ENCODE measurements at places on chromosomes 2 and 18.
A peak's percentile ranks its signal among the peaks of the same experiment; 100 is the strongest.

DNA sequence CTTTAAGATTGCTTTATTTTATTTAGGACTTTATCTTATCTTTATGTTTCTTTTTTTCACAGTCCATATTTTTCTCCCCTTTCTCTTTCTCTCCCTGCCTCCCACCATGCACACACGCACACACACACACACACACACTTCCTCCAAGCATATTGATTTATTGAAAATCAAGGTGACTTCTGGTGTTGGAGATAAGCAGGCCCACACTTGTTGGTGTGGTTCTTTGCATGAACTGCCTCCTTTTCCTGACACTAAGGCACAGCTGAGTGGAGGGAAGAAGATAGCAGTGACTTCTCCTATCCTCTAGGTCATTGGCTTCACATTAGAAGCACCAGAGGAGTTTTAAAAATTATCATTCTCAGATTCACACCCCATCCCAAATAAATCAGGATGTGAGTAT is 18.0 kb downstream of the TBR1 start:
- DNase-seq: no peak

DNA sequence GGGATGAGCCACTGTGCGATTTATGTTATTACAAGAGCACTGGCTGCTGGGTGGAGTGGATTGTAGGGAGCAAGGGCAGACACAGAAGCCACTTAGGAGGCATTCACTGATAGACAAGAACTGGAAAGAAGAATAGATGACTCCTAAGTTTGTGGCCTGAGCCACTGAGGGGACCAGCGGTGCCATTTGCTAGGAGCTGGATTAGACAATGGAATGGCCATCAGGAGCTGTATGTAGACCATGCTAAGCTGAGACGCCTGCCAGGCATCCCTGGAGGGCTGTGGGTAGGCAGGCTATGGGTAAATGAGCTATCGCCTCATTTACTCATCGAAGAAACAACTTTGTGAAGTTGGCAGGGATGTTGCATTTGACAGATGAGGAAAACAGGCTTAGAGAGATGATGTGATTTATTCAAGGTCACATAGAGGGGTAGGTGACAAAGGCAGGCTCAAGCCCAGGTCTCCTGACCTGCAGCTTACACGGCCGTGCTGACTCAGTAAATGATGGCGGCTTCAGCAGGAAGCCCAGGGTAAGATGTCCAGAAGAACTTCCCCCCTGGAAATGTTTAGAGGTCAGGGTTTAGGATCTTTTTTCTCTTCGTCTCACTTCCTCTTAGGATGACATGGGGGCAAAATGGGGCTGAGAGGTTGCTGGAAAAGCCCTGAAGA is 2.8 kb downstream of the MFSD2B start:
- DNase-seq: no peak

GRCh38 chr2:110897966-110898365 is 165.6 kb downstream of the ACOXL start:
- DNase-seq: no peak

- no peak for DNase-seq
These were observed 42.5 kb upstream of the YPEL5 start for GRCh38 chr2:30104307-30104706.

DNA sequence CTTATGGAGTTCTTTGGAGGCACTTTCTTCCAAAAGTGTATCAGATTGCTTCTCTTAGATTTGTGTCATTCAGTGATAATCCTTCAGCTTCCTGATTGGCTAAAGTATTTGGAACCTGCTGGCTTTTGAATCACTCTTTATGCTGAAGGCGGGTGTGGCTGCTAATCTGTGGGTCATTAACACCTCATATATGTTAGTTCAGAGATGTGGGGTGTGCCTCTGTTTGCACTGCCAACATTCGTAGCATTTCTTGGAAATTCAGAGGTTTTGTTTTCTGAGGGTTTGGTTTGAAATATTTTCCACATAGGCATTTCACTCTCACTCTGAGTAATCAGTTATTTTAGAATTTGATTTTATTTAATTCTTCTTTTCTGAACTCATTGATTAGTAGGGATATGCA is 1604.4 kb upstream of the ACVR2A start:
- DNase-seq: no peak

GRCh38 chr18:24989760-24990593 is 362.0 kb downstream of the ZNF521 start:
- no peak for DNase-seq

GRCh38 chr2:160358046-160358445 is 135.6 kb downstream of the RBMS1 start:
- DNase-seq: no peak

- no peak for DNase-seq
These were observed 178.8 kb upstream of the ST6GAL2 start for GRCh38 chr2:107064750-107065149.

GRCh38 chr2:178880257-178880656 is 73.0 kb upstream of the TTN start:
- no peak for DNase-seq

GRCh38 chr2:151995161-151995557 is 103.7 kb downstream of the CACNB4 start:
- DNase-seq: no peak

DNA sequence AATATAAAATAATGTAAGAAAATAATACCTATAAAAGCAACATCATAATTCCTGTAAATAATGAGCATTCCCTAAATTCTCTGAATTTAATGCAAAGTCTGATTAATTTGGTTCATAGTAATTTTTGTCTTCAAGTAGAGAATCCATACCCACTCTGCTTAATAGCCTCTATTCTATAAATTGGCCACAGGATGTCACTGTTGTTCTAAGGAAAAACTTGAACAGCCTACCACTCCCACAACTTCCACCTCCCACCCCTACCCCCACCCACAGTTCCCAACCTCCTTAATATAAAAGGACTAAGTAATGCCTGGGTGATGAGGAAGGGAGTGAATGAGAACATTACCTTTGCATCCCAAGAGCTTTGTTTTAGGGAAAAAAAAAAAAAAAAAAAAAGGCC is 27.2 kb upstream of the BBS5 start:
- DNase-seq: peak; percentile 8

DNA sequence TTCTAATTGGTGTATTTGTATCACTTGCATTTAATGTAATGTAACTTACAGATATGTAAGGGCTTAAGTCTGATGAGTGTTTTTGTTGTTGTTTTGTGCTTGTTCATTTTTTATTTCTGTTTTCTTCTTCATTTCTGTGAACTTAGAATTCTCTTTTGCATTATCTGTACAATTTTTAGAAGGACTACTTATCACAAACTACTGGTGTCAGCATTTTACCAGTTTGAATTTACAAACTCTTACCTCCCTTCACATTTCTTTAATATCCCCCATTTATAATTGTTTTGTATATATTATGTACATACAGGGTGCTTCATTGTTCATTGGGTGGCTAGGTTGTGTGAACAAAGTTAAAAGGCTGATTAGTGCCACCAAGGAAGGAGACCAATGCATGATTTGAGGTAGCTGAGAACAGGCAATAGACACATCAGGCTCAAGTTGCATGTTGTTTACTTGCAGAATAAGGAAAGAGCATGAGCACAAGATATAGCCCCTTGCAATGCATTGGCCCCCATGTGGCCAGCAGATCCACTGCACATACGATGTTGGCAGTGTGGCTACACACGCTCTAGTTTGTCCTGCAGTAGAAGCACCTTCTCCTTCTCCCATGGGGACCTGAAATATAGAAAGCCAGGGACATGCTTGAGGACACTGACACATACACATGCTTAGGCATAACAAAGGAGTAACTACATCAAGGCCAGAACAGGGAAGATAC is 198.2 kb downstream of the CD8B2 start:
- DNase-seq: no peak

GRCh38 chr2:230932556-230933511 is 7.8 kb upstream of the GPR55 start:
- DNase-seq: no peak

GRCh38 chr2:159985656-159986055 is 76.8 kb downstream of the PLA2R1 start:
- DNase-seq: no peak

- DNase-seq: no peak
These were observed 146.2 kb downstream of the RPIA start for GRCh38 chr2:88837511-88838160.

DNA sequence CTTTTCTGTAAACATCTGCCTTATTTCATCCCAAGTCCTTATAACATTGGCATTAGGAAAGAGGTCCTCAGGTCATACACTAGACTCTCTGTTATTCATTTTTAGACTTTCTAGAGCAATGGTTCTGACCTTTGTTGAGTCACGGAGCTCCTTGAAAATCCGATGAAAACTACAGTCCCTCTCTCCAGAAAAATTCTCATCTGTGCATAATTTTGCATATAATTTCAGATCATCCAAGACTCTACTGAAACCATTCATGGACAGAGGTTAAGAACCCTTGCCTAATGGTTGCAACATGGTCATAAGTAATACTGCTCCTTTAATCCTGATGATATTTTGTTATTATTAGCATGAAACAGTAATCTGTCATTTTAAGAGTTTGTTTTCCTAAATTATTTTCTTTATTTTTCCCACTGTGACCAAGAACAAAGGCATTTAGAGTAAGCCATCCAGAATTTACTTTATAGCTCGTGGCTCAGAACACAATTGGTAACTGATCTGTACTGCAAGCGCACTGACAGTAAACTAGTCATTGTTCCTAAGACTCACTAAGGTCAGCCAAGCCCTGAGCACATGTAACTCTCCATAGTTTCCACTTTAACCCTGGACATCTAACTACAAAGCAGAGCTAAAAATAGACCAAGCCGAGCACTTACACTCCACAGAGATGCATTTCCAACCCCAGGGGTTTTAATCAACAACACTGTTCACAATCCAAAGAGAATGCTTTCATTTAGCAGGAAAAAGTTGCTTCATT is 8.4 kb downstream of the MYOM1 start:
- DNase-seq: no peak

DNA sequence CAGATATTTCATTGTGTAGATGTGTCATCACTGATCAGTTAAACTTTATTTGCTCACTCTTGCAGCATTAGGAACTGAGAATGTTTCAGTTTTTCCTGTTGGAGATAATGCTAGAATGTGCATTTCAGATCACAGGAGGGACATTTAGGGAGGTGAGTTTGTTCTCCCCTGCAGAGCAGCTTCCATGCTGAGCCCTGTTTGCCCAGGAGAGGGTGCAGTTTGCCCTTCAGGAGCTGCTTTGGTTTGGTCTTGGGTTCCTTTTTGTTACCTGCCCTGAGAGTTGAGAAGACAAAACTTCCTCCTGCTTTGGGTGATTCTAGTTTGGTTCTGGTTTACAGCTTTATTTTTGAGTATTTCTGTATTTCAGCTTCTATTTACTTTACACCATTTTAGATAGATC is 49.9 kb downstream of the DGKD start:
- no peak for DNase-seq

GRCh38 chr2:200209030-200209429 is 97.5 kb upstream of the SPATS2L start:
- no peak for DNase-seq

DNA sequence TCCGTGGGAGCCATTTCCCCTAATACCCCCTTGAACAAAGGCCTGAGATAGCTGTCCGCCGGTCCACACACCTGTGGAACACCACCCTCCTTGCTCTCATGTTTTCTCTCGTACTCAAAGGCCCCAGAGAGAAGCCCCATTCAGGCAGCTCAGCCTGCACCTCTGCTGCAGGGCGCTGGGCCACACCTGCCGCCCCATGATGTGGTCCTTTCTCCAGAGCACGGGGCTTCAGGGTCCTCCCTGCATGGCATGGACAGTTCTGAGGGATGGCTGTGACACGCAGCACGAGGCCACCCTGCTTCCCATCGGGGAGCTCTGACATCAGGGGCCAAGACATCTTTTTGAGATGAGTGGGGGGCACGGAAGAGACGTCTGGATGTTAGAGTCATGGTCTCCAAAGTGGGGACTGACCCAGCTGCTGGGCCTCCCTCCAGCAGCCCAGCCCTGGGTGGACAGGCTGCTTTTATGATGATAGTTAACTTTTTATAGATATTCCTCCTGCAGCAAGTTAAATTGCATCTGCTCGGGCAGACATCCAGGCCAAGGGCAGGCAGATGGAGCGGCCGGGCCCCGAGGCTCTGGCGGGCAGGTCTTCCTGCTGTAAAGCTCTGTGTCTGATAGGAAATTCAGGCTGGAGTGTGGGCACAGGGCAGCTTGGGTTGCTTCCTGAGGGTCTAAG is 56.7 kb downstream of the SDC1 start:
- no peak for DNase-seq

GRCh38 chr2:28666496-28667184 is 85.0 kb upstream of the PPP1CB start:
- DNase-seq: no peak

- no peak for DNase-seq
These were observed 902 bp downstream of the SS18 start for GRCh38 chr18:26089293-26090129.

DNA sequence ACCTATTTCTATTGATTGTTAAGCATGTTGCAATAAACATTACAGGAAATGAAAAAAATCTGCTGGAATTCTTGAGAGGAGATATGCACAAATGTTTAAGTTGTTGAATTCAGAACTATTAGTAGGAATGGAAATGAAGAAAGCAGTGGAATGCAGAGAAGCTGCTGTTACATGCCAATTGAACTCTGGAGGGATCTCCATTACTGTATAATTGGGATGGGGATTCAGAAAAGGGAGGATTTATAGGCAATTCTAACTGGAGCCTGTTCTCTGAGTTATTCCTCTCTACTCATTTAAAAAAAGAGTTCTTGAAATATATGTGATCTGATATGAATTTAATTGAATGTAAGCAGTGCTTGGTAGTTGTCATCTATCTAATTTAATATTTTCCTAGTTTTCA is 2.6 kb upstream of the ASXL3 start:
- no peak for DNase-seq

GRCh38 chr18:6022074-6022444 is 126.7 kb upstream of the TMEM200C start:
- no peak for DNase-seq

DNA sequence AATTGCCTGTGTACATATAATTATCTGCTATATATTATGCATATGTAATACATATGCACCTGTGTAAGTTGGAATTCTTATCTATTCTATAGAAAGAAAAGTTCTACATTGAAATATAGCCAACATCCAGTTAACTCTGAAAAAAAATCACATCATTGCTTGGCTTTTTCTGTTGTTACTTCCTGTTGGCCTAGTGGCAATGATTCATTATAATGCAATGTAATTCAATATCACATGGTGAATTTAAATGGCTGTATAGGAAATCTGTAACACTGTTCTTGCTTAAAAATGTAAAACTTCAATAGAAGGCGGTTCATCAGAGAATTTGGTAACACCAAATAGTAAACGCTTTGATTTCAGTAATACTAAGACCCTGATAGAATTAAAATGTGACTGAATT is 44.5 kb upstream of the MAP4K3 start:
- DNase-seq: no peak

- no peak for DNase-seq
These were observed 19.3 kb upstream of the CYP27C1 start for GRCh38 chr2:127239395-127239794.

DNA sequence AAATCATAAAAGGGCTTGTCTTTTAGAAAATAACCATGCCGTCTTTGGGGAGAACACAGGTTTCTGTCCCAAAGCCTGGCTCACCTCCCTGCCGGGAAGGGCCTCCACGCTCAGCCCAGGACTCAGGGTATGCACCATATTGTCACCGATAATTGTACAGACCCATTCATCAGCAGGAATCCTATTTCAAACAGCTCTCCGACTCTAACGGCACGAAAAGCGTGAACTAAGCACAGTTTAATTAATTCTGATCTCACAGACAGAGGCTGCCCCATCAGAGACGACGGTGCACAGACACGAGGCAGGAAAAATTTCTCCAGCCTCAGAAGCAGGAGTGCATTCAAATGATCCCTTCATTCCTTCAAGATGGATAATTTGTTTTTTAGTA is 276.2 kb downstream of the MYCN start:
- no peak for DNase-seq
